Stimulated activated CD4-positive, alpha-beta T cell treated with anti-CD3 and anti-CD28 coated beads, Interleukin-15, amount 100 ng/mL, for 48 hours (primary cell): ENCODE measurements at places on chromosomes 2 and 18.

DNA sequence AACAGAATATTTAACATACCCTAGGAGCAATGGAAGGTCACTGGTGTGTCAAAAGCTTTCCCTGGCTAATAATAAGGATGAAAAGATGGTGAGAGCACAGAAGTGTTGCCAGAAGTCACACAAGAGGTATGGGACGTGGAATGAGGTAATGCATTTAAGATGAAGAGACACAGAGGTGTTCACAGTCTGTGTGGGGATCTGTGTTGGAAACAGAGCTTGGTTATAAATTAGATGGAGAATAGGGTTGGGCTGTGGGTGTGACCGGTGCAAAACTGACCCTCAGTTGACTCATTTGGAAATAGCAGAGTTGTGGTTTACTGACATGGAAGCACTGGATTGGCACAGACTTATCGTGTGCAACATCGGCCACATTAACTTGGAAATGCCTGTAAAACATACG, 372.5 kb downstream of the SATB2 start:
- DNase-seq, result no peak

GRCh38 chr18:48708807-48709206, 170.0 kb downstream of the CTIF start:
- no peak for DNase-seq

DNA sequence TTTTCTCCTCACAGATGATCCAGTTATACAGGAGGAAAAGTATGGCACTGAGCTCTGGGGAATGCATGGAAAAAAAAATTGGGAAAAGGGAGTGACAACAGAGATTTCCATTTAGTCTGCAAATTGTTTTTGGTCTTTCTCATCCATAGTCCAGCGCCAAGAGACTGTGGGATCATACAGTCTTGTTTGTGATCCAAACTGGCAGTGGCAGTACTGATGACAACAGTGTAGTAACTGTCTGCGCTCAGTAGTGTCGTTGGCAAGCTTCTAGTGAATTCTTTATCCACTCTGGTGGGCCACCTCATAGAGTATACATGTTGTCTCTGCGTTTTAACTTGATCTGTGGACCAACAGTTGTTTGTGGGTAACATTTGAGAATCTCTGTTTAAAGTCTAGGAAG, 37.9 kb downstream of the GALNT1 start:
- DNase-seq, result no peak

DNA sequence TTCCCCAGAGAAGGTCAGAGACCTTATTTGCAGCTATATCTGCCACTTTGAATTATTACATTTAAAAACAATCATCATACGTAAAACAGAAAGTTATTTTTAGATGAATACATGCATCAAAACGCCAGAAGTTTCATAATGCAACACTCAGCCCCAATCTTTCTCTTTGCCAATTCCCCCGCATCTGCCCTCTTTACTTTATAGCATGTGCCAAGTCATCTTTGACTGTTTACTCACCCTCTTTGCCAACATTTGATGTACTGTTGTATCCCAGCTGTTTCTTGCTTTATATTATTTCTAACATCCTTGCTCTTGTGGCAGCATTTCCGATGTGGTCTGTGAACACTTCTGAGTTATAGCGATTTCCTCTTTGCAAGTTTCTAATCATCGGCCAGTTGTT, 86.2 kb downstream of the CRIM1 start:
- no peak for DNase-seq

DNA sequence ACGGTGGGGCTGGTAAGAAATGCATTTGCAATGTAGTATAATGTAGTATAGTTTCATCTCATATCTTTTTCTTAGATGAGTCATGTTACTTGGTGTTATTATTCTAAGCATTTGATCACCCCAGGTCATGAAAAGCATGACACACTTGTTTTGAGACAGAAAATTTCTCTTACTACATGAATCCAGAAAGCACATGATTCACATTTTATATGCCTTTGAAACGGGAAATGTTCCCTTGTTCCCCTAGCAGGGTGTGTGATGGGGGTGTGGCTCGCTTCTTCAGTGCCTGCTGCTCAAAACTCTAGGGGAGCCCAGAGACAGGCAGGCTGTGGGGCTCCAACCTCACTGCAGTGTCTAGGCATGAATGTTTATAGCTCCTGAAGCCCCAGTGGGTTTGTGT, 116.0 kb upstream of the RAB27B start:
- no peak for DNase-seq

DNA sequence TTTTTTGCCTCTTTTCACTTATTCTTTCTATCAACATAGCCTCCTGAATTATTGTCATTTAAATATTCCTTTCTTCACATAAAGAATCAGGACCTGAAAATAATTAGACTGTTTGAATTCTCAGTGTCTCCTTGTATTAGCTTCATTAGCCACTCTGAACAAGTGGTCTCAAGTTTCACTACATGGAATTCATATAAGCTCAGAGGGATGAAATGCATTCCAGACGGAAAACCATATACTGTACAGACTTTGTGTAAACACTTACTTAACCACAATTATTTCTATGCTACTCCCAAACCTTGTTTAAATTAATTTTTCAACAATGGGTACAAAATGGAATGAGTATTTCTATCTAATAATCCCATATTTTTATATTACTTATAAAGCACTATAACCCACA, 53.4 kb downstream of the CHN1 start:
- no peak for DNase-seq

GRCh38 chr18:76490670-76491472, 4.2 kb downstream of the ZNF516 start:
- no peak for DNase-seq

DNA sequence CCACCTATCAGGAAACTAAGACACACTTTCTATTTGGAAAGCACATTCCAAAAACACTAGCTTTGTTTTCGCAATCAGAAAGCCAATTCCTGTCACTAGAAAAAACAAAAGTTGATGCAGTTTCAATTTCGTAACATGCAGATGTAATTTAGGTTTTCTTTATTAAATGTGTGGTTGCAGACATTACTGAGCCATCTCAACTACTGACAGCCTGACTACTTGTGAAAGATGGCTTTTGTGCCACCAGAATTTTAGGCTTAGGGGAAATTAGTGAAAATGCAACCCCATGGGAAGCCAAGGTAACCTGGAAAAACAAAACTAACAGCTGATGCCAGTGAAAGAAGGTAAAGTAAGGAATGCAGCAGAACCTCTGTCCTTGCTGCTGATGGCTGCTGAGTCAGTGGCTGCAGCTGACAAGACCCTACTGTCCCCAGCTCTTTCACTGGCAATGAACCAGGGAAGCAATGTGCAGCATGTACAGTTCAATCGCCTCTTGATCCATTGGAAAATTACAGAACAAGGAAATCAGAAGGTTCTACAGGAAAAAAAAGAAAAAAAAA, 34.9 kb downstream of the FEZ2 start:
- DNase-seq, result no peak

GRCh38 chr18:5518899-5519371, 24.9 kb downstream of the EPB41L3 start:
- no peak for DNase-seq

DNA sequence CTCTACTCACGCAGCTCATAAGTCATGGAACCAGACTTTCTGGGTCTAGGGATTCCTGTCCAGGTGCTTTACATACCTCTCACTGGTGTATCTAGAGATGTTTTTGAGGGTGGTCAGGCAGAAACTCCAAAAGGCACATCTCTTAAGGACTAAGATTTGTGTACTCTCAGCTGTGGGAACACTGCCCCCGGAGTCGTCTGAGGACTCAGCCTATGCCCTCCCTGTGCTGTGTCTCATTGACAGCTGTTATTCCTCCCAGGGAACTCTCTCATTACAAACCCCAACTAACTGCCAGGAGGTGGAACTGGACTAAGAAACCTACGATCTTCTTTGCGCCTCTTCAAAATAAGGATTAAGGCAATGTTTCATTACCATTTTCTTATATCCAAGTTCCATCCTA, 293.9 kb upstream of the DLGAP1 start:
- no peak for DNase-seq

- no peak for DNase-seq
Measured at GRCh38 chr2:168690381-168690885, 112.0 kb upstream of the NOSTRIN start.

DNA sequence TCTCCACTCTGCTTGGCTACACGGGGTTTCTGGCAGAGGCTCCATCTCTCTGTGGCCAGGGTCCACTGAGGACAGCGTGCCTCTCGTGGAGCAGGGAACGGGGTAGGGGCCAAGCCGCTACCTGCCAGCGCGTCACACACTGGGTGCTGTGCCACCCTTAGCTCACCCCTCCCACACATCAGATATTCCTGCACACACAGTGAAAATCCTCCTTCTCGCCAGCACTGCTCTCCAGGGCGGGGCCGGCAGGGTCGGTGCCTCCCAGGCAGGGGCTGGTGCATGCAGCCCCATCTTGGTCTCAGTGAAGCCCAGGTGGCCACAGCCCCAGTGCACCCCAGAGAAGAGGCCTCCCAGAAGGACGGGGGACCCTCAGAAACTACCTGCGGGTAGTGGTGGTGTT, 124.6 kb downstream of the MBP start:
- DNase-seq, result no peak

GRCh38 chr2:168666339-168666738, 136.1 kb upstream of the NOSTRIN start:
- no peak for DNase-seq

- peak; percentile 6 for DNase-seq
Measured at GRCh38 chr2:84969511-84970209, 1.3 kb upstream of the KCMF1 start.

- DNase-seq, result no peak
Measured at GRCh38 chr2:108626995-108627394, 92.3 kb upstream of the RANBP2 start.

DNA sequence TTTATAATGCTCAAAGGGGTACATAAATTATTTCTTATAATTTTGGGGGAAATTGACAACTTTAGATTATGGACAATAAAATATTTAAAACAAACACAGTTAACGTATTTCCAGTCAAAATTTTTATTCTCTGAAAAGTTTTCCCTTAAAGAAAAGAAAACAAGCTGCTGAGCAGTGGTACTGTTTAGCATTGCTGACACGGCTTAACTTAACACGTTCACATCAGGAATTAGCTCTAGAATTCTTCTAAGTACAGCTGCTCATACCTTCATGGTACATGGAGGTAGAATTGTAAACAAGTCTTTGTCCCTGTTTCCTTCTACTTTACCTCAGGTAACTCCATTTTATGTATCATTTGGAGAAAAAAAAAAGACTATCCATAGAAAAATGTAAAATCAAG, 2.0 kb downstream of the SLC38A11 start:
- no peak for DNase-seq

DNA sequence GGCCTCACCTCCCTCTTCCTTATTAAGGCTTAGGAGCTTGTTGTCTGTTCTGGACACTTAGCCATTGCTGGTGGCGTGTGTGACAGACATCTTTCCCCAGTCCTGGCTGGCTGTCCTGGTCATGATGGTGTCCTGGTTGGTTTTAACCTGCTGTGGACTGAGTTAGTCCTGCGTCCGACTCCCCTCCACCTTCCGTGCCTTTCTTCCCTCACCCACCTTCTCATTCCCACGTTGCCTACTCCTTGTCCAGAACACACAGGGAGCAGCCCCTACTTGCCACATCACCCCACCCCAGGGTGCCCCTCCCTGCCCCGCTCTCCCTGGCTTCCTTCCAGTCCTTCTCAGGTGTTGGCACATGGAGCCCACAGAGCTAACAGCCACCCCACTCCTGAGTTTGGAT, 9.5 kb downstream of the ANO7 start:
- no peak for DNase-seq

- no peak for DNase-seq
Measured at GRCh38 chr18:8300751-8301410, 308.4 kb upstream of the RAB12 start.

GRCh38 chr2:225573603-225574002, 174.1 kb downstream of the NYAP2 start:
- DNase-seq, result no peak

- no peak for DNase-seq
Measured at GRCh38 chr2:62808554-62808953, 103.0 kb downstream of the EHBP1 start.

GRCh38 chr2:23507267-23508065, 122.5 kb downstream of the KLHL29 start:
- no peak for DNase-seq

GRCh38 chr2:190505696-190506095, 28.8 kb downstream of the NEMP2 start:
- DNase-seq, result no peak

DNA sequence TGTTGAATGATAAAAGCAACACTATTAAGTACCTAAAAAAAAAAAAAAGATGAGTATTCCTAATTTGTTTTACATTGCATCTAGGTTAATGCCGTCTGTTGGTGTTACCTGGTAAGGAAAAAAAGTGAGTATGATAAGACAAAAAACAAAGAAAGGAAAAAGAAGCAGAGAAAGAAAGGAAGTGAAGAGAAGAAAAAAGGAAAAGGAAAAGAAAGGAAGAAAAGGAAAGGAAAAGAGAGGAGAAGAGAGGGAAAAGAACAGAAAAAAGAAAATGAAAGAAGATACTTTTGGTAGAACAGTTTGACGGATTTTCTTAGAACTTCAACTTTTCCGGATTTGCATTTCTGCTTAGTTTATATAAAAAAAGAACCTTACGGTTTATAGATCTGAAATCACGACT, 387.9 kb downstream of the METTL4 start:
- no peak for DNase-seq

- no peak for DNase-seq
Measured at GRCh38 chr2:68157002-68157401, 686 bp upstream of the PNO1 start.

DNA sequence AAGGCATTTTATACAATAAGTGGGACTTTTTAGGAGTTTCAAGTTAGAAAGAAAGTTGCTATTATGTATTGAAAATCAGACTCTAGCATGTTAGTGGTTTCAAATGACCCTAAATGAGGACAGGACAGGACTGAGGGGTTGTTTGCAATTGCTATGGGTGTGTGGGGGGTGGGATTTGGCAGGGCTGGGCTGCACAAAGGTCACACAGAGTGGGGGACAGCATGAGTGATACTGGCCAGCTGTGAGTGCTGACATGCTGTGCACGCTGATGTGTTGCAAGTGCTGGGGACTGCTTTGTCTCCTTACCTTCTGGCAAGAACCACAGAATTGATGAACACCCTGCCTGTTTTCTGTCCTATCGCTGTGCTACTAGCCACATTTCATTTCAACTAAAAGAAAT, 29.8 kb downstream of the RNMT start:
- no peak for DNase-seq

DNA sequence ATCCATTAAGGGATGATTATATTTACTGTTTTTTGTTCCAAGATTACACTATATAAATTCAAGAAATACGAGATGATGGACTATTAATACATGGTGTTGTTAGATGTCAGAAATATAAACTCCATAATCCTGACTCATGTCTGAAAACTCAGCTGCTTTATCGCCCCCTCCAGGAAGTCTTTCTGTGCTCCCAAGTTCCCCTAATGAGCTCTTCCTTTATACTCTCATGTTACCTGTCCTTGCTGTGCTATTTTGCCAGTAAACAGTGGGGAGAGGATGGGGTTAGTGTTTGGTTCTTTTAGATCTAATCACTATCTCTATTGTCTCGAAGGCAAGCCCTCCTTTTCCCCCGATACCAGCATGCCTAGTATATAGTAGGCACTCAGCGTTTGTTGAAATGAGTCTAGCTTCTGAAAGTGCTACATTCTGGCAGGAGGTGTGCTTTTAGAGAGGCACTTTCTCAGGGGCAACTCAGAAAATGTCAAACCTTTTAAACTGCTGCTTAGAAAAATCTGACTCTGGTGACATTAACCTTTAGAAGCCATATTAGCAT, 21.4 kb upstream of the BARD1 start:
- DNase-seq, result no peak
